ENCODE measurements at places on chromosomes 1 and 21.

DNA sequence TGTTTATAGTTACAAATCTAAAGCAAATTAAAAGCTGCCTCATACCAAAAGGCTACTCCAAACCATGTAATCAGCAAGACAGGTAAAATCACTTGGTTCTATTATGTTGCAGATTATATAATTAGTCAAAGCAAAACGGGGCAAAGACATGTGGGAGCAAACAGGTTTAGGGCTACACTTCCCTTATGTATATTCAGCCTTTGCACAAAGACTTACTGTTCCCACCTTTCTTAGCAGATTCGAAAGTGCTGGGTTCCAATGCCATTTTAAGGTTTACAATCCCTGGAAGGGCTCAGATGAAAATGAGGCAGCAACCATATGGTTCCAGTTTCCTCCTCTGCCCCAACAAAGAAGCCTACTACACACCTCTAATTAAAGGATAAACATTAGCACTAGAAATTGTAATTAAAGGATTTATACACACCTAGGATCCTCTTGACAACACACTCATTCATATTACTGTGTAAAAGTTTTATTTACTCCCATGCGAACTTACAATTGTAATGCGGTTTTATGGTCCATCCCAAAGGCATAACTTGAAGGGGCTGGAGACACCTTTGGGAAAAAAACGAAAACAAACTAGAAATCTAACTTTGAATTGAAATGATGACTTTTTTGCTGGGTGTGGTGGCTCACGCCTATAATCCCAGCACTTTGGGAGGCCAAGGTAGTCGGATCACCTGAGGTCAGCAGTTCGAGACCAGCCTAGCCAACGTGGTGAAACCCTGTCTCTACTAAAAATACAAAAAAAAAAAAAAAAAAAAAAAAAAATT, 117.3 kb upstream of the PKN2 start:
- DNase-seq: no peak

DNA sequence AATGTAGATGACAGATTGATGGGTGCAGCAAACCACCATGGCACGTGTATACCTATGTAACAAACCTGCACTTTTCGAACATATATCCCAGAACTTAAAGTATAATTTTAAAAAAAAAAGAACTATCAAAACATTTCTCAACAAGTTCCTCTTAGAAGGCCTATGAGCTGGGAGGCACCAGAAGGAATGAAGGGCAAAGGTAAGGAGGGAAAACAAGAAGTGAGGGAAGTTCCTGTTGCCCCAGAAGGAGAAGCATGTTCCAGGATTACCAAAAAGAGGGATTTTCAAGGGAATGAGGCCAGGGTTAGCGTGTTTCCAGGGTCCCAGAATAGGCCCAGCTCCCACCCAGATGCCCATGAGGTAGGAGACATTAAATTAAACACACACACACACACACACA, 361.0 kb downstream of the SETD4 start:
- DNase-seq: no peak

DNA sequence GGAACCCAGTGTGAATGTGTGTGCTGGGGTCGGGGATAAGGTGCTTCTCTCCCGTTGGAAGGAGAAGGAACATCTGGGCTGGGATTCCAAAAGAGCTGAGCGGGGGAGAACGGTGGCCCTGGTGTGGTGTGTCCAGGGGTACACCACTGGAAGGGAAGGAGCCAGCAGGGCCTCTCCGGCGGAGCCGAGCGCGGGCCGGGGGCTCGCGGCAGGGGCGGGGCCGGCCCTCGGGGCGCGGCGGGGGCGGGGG, 231 bp upstream of the RPS6KA1 start:
- no peak for DNase-seq

DNA sequence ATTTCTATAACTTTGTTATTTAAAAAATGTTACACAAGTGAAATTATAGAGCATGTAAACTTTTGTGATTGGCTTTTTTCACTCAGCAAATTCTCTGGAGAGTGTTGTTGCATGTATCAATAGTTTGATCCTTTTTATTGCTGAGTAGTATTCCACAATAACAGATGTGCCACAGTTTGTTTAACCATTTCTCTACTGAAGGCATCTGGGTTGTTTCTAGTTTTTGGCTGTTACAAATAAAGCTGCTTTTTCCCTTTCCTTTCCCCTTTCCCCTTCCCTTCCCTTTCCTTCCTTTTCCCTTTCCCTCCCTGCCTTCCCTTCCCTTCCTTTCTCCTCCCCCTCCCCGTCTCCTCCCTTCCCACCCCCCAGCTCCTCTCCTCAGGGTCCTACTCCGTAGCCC, 15.9 kb downstream of the TUFT1 start:
- no peak for DNase-seq

DNA sequence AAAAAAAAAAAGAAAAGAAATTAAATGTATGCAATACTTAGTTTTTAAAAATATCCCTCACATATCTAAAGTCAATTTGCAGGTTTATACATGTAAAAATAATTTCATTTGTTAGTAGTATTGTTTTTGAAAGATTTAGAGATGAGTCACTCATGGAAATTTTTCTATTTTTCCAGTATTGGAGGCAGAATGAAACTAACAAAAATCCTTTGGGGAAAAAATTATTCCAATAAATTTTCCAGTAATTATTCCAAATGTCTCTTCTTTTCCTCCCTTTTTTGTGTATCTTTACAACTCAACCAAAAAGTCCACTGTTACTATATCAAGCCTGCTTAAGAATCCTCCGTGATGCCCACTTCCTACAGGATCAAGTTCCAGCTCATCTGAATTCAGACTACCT, 29.9 kb downstream of the MPZL1 start:
- no peak for DNase-seq

DNA sequence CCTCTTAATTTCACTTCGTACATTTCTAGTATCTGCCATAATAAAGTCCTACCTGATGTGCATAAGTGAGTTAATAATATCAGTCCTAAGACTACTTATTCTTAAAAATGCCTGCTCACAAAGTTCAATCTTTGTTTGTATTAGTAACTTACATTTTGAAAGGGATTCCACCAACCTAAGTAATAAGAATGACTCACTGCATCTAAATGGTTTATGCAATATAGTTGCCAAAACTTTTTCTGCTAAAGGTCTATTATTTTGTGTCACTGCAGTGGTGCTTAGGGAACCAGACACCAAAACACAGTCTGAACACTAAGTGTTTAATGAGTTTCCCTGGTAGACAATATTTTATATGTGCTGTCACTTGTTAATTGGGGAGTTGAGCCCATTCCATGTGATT, 1.8 kb downstream of the ZNF669 start:
- DNase-seq: no peak

DNA sequence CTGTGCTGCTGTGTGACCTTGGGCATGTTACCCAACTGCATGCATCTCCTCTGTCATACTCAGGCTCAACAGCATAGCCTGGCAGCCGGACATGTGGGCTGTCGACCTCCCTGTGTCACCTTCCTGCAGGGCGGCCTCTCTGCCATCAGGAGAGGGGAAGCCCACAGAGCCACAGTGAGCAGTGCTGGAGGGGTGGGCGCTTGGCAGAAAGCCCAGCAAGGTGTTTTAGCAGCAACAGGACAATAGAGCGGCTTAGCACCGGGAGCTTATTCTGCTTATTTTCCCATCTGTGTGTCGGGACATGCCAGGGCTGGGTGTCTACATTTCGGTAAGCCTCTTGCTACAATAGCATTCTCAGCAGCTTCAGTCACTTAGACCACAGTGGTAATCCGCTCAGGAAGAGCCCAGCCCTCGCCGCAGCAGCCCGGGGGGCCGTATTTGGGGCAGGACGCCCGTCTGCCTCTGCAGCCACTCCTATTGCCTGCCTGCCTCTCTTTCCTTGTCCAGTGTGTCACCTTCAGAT, 22.8 kb upstream of the CDK18 start:
- no peak for DNase-seq

DNA sequence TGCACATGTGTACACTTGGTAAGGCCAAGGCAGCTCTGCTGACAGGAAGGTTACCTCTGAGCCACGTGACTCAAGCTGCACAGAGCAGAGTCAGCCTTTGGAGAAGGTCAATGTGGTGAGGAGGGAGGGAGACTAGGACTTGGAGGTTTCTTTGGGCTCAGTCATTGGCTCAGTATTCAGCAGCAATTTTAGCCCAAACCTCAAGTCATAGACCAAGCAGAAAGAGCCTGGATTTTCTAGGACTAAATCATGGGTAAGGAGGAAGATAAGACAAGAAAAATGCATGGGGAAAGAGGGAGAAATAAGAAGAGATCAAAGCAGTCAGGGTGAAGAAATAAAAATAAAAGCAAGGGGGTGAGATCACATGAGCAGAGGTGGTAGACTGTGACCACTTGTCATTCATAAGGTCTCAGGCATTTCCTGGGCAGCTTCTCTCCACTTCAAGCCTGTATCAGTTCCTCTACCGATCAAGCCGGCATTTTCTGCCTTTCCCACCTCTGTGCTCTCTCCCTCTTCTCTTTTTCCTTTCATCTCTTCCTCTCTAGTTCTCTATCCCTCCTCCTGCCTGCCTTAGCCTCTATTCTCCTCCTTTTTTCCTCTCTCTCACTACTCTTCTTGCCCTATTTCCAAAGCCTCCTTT, 51.7 kb upstream of the DUSP10 start:
- no peak for DNase-seq

GRCh38 chr1:193767886-193768285, 581.5 kb upstream of the B3GALT2 start:
- DNase-seq: no peak

GRCh38 chr1:78471890-78472620, 18.7 kb upstream of the PTGFR start:
- DNase-seq: no peak

GRCh38 chr1:13730751-13731482, 30.9 kb downstream of the PRDM2 start:
- peak; percentile 56 for DNase-seq

DNA sequence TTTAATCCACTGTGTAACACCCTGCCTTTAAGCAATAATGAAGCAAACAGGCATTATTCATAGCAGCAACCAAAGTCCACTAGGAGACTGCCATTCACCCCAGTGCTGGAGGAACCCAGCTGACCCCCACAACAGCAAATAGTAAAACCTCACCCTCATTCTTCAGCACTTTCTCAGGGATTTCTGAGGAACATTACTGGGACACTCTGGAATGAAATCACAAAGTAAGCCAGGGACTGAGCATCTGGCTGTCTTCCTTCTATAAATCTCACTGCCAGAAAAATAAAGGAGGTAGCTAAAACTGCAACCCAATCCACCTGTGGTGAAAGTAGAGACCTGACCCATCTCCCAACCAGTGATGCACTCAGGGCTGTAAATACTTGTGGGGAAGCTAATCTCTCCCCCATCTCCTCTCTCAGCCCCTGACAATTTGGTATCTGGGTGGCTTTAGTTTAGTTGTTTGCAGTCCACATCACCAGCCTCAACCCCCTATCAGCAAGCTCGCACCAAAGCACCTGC, 47.1 kb downstream of the COL6A1 start:
- DNase-seq: no peak

- peak; percentile 60 for DNase-seq
These were observed 12.5 kb downstream of the CHML start for GRCh38 chr1:241627453-241628259.

All from naive thymus-derived CD4-positive, alpha-beta T cell (primary cell).